ENCODE measurements at places on chromosomes 2 and 18.

DNA sequence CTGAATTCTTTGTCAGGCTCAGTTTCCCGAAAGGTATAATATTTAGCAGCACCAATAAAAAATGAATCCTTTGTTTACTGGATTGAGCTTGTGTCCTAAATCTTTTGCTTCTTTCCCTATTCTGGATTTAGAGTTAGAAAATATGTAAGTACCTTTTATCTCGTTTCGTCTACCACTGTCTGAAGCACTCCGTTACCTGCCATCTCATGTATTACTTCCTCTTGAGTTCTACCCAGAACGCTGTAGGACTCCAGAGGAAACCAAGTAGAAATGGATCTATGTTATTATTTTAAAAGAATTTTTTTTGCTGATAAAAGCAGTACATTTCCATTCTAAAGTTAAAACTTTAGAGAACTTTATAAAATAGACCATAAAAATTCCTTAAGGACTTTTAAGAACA lies 13.5 kb downstream of the ANKRD12 start:
- DNase-seq = no peak

GRCh38 chr18:7190547-7191156 lies 40.2 kb upstream of the LRRC30 start:
- DNase-seq = no peak

DNA sequence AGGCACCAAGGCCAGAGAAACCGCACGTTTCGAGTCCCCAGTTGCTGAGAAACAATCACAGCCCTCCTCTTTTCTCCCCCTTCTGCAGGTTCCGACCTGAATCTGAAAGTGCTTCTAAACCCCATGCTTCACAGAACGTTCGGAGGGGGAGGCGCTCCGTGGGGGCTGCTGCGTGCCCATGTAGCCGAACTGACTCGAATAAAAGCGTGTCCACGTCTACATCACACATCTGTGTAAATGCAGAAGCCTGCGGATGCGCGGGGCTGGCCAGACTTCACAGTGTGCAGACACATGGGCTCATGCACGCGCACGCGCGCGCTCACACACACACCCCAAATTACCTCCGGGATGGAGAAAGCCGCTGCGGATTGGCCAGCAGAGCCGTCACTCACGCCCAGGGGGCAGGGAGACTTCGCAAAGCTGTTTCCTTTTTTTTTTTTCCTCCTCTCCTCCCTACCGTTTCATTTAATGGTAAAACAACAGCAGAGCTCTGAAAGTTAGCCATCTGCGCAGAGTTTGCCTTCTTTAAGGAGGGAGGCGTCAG lies 2.3 kb downstream of the ZNF516 start:
- DNase-seq = peak; percentile 99

- peak; percentile 65 for DNase-seq
Measured at GRCh38 chr2:43225093-43225787, 1.2 kb downstream of the ZFP36L2 start.

- DNase-seq = no peak
Measured at GRCh38 chr2:213086571-213086970, 64.8 kb downstream of the IKZF2 start.

DNA sequence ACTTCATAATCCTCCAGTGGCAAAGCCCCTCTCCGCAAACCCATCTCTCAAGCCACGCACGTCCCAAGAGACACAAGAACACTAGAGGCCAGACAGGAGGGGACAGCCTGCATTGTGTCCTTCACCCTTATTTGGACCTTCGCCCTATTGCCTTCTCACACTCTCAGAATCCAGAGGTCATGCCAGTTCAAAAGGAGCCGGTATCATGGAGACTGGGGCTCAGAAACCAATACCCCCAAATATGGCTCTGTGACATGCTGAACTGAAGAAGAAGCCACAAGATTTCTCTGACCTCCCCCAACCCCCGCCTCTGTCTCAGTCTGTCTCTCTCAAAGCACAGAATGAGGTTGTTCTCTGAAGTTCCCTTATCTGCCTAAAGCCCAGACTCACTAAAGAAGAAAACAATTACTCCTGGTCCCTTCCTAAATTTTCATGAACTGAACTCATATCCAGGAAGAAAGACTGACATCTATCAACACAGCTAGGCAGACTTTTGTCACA lies 19.2 kb upstream of the SPATA3 start:
- DNase-seq = no peak

- no peak for DNase-seq
Measured at GRCh38 chr2:235709124-235709813, 215.4 kb downstream of the AGAP1 start.

GRCh38 chr2:138997856-138998517 lies 217.8 kb upstream of the NXPH2 start:
- no peak for DNase-seq

DNA sequence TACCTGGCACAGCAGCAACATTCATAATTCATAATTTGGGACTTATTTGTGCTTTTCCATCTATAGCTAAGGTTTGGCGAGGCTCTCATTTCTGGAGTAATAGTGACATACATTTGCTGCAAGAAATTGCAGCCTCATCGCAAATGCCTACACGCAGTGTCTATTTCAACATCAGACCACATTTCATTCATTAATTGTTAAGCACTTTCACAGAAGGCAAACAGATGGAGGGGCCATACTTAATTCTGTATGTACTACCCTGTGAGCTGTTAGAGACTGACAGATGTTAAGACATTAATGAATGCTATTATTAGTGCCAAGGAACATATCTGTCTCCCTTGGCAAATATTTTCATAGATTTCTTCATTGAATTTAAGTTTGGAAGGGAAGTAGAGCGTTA lies 125.7 kb downstream of the UXS1 start:
- DNase-seq = no peak

GRCh38 chr2:231371430-231372054 lies 24.0 kb upstream of the B3GNT7 start:
- DNase-seq = no peak

GRCh38 chr2:204108781-204109295 lies 172.3 kb downstream of the ICOS start:
- DNase-seq = no peak

DNA sequence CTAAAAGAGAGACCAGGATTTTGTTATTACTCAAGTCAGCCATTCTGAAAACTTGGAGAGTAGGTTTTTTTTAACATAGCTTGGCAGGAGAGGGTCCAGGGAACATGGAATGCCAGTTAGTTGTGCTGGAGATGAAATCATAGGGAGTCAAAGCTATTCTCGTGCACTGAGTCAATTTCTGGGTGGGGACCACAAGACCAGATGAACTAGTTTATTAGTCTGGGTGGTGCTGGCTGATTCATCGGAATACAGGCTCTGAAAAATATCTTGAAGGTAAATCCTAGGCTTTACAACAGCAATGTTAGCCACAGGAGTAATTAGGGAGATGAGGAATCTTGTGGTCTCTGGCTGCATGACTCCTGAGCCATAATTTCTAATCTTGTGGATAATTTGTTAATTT lies 921.4 kb downstream of the TRIB2 start:
- no peak for DNase-seq

DNA sequence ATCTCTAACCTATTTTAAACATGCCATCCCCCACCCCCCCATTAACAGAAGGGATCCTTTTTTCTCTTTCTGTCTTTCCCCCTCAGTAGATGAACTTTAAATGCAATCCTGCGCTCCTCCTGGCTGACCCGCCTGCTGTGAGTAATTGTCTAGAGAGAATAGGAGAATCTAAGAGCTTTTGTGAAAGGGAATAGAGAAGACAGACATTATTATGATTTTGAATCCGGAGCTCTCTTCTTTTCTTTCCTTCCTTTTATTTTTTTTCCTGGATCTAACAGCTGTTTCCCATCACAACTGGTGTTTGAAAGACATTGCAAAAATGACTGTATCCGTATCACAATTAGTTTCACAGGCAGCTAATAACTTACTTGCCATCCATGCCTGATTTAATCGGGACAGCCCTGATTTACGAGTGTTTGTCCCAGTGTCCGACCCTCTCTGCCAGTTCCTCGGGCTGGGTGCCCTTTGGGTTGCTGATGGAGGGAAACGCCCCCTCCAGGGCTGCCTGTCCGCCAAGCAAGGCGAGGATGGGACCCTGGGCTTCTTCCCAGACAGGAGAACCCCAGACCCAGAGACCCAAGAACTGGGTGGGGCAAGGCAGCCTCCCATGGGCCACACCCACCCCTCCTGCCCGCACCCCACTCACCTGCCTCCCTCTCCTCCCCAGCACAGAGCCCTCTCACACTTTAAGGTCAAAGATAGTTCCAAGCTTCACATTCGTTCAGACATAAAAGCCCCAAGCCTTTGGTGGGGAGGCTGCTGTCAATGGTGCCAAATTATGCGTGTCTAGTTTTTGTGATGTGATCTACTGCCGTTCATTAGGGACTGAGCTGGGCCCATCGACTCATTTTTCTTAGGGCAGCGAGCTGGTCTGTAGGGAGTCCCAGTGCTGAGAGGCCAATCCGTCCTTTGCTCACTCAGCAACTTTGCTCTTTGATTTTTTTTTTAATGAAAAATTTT lies 231.7 kb downstream of the ZNF516 start:
- DNase-seq = no peak

- peak; percentile 17 for DNase-seq
Measured at GRCh38 chr18:37674570-37674969, 109.0 kb upstream of the CELF4 start.

DNA sequence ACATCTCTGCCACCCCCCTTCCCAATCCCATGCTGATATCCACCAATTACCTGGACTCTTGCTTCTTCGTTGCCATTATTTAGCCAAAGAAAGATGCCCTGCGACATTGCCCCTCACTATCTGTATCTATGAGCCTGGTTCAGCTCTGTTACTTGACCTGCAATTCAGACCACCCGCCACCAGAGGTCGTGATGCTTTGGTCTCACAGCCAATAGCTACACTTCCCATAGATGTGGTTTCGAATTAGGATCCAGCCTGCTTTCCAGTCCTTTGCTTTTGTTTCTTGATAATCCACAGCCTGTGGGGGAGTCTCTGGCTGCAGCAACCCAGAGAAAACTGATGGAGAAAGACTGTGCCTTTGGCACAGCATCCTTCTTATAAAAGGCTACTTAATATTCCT lies 239.4 kb downstream of the KLHL29 start:
- DNase-seq = peak; percentile 73

GRCh38 chr2:36480636-36481035 lies 117.3 kb downstream of the FEZ2 start:
- no peak for DNase-seq

DNA sequence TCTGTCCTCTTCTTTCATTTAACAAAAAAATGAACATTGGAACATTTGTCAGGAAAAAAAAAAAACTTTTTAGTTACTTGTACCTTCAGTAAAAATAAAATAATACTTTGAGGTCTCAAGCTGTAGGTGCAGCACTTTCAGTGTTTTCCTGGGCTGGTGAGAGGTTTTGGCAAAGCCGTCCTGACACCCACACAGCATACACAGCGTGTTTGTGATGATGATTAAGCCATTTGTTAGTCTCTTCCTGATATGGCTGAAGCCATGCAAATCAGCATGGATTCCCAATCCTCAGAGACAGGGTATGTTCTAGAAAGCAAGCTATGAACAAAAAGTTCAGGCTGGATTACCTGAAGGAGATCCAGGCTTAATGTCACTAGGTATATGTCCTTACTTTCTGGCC lies 236.8 kb downstream of the ZNF516 start:
- DNase-seq = no peak

GRCh38 chr2:169512525-169512924 lies 3.0 kb downstream of the KLHL41 start:
- no peak for DNase-seq

GRCh38 chr2:40401896-40402295 lies 50.0 kb downstream of the SLC8A1 start:
- DNase-seq = no peak

DNA sequence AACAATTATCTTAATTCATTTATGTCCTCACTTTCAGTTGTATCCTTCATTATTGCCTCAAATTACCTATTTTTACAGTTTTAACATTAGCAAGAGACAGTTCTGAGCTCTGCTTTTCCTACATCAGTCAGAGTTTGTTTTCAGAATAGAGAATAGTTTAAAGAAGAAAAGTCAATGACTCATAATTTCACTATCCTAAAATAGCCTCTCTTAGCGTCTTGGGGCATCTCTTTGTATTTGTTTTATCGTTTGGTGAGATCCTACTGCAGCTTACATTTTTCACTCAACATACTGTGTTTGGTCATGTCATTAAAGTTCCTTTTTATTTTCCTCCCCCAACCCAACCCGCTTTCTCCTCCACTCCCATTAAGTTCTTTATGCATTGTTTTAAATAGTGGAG lies 3.8 kb downstream of the SEC11C start:
- no peak for DNase-seq

DNA sequence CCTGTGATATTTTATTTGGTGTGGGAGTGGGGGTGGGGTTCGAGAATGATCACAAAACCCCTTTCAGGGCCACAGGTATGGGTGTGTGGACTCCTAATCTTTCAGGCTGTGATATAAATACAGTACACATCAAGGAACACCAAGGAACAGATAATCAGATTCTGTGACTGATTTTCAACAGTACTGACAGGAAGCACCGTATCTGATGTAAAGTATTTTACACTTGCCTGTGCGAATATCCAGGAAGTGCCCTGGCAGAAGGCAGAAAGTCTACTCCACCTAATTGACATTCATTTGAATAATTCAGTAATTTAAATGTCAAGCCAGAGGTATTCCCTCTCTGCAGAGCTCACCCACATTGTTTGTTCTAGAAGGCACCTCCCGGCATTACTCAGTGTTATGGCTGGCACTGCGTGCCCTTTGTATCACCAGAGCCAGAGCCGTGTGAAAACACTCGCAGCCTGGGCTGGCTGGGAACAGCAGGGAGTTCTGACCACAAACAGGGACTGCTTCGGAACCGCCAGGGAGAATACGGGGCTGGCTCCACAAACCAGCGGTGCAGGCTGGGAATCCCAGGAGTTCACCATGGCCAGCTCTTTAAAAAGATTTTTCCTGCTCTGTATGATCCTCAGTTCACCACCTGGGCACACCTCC lies 91.8 kb downstream of the ACVR1 start:
- DNase-seq = no peak

GRCh38 chr18:39299152-39299551 lies 1733.6 kb upstream of the CELF4 start:
- DNase-seq = no peak

- no peak for DNase-seq
Measured at GRCh38 chr2:232291343-232291742, 87.2 kb upstream of the ALPP start.

- no peak for DNase-seq
Measured at GRCh38 chr2:74043345-74044329, 58.9 kb downstream of the TET3 start.

DNA sequence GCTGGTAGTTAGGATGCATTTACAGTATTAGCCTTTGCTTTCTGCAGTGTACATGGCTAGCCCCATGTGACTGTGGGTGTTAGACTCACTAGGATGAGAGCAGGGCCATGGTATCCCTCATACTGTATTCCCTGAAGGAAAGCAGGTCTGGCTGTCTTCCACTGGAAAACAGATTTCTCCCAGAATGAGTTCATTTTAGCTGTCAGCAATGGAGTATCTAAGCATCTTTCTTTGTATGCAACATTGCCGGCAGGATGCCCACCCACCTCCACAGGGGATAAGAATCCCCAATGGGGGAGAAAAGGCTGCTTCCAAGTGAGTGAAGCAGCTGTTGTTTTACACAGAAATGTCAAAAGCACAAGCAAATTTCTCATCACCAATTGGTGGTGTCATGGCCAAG lies 142.7 kb upstream of the KLHL14 start:
- no peak for DNase-seq
